A549 (cell line): ENCODE measurements at places on chromosomes 7 and 10. TPM values are rescaled to one million over a fixed set of nuclear protein-coding genes. Genes with fewer than 3 reads are reported as not detected.

GRCh38 chr10:74801447-74801846, 25.0 kb upstream of the KAT6B start:
- DNase-seq, result no peak

GRCh38 chr7:137313201-137313600, 30.3 kb downstream of the PTN start:
- DNase-seq, result no peak

UTF1 gene
- not detected in 3 replicates for polyA plus RNA-seq

PARD3 gene
- 88.7 to 110 TPM (median 104 TPM) in 3 replicates for polyA plus RNA-seq
